ENCODE measurements at places on chromosomes 7 and 10. TPM values are rescaled to one million over a fixed set of nuclear protein-coding genes. Genes with fewer than 3 reads are reported as not detected.
A peak's percentile ranks its signal among the peaks of the same experiment; 100 is the strongest.

Gene CDHR3
- polyA plus RNA-seq = 1.7 TPM

Gene NUDCD3
- 72.0 TPM for polyA plus RNA-seq

Gene VPS41
- 46.7 TPM for polyA plus RNA-seq

Gene ABCC2
- polyA plus RNA-seq = 0.14 TPM

DNA sequence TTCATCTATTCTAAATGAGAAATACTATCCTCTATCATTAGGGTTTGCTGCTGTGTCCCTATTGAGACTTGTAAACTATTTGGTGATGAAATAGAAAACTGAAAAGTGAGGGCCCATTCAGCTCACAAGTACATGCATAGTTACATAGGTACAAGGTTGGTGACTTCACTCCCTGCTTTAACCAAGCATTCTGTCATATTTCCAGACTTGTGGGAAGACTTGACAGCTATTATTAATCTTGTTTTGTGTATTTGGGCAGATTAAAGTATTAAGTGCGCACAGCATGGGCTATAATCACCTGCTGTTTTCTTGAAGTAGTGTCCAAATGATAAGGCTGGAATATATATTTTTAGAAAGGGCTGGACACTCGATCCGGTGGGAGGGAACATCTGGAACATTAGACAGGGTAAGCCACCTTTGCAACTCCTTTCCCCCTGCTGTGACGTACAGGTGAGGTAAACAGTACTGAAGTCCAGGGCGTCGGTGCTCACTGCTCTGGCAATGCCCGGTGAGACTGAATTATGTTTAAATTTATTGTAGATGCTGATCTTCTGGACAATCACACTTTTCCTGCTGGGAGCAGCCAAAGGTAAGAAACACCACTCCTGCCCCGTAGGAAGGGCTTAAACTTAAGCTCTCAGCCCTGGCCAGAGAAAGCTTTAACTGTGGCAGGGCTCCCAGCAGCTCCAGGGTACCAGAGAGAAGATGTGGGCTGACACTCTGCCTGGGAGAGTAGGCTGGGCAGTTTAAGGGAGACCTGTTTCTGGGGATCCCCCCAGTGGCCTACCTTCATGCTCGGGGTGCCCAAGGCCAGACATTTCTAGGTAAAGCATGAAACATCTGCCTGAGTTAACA lies at the start of gene PNLIPRP1:
Gene PNLIPRP1 (plus strand): TSS at position 370 of the 855 bp plus-strand sequence. CDS start 171 bp downstream, at position 541.
- DNase-seq = no peak
- H3K36me3 ChIP-seq = no peaks in the 10 kb centered on the region
- no peaks in the 10 kb centered on the region for H3K27me3 ChIP-seq
- H3K4me1 ChIP-seq = no peaks in the 10 kb centered on the region
- H3K27ac ChIP-seq = no peak within 1 kb of the TSS

DNA sequence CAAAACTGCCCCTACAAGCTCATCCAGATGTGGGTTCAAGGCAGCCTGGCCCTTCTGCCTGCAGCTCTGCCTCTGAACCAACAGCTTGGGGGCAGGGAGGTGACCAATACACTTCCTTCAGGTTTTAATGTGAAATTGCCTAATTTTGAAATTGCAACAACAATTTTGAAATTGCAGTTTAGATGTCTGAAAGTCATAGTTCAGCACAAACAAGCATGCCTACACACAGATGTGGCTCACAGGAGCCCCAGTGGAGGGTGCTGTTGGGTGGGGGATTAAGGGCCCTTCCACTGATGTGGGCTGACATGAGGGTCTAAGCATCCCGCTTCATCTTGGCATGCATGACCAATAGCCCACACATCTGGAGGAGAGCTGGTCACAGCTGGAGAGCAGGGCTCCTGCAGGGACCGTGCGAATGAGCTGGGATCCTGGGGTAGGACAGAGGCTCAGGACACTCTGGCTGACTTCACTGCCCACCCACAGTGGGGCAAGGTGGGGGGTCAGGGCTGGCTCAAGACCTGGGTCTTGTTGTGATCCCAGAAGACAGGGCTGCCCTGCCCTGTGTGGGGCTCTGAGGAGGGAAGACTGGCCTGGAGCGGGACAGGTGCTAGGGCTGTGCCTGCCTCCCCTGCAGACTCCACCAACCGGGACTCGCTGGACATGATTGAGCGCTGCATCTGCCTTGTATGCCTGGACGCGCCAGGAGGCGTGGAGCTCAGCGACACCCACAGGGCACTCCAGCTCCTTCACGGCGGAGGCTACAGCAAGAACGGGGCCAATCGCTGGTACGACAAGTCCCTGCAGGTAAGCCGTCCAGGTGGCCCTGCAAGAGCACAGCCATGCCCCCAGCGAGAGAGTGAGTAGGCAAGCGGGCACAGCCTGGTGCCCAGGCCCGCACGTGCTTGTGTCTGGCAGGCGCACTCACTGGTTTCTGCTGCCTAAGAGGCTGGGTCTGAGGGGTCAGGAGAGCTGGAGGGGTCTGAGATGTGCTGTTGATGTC lies 32.3 kb downstream of the CHAT start:
- no peaks in the 10 kb centered on the region for H3K4me1 ChIP-seq
- H3K27ac ChIP-seq = no peak overlapping the region
- H3K36me3 ChIP-seq = no peaks in the 10 kb centered on the region
- DNase-seq = no peak
- H3K27me3 ChIP-seq = no peaks in the 10 kb centered on the region

GRCh38 chr7:3897430-3898372 lies 596.6 kb downstream of the SDK1 start:
- no peak overlapping the region for H3K4me3 ChIP-seq
- H3K27ac ChIP-seq = no peak overlapping the region
- H3K27me3 ChIP-seq = no peaks in the 10 kb centered on the region
- H3K4me1 ChIP-seq = no peaks in the 10 kb centered on the region

GRCh38 chr7:91875851-91876250 lies 4.7 kb downstream of the MTERF1 start:
- H3K27me3 ChIP-seq = no peaks in the 10 kb centered on the region
- no peak overlapping the region for H3K27ac ChIP-seq
- H3K4me1 ChIP-seq = peaks cover 16% of the 10 kb centered on the region
- H3K4me3 ChIP-seq = no peak overlapping the region
- H3K36me3 ChIP-seq = peaks cover 5% of the 10 kb centered on the region
- DNase-seq = no peak

DNA sequence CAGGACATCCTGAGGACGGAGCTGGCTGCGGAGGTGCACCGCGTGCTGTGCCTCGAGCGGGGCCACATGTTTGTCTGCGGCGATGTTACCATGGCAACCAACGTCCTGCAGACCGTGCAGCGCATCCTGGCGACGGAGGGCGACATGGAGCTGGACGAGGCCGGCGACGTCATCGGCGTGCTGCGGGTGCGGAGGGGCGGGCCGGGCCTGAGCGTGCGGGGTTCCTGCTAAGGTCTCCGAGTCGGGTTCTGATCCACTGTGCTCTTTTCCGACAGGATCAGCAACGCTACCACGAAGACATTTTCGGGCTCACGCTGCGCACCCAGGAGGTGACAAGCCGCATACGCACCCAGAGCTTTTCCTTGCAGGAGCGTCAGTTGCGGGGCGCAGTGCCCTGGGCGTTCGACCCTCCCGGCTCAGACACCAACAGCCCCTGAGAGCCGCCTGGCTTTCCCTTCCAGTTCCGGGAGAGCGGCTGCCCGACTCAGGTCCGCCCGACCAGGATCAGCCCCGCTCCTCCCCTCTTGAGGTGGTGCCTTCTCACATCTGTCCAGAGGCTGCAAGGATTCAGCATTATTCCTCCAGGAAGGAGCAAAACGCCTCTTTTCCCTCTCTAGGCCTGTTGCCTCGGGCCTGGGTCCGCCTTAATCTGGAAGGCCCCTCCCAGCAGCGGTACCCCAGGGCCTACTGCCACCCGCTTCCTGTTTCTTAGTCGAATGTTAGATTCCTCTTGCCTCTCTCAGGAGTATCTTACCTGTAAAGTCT lies 10.4 kb downstream of the ATG9B start:
- H3K4me1 ChIP-seq = peaks cover 90% of the 10 kb centered on the region
- H3K36me3 ChIP-seq = no peaks in the 10 kb centered on the region
- peak; percentile 91 for DNase-seq
- peak overlapping the region; percentile 79 for H3K27ac ChIP-seq
- peak overlapping the region; percentile 66 for H3K4me3 ChIP-seq
- no peaks in the 10 kb centered on the region for H3K27me3 ChIP-seq

DNA sequence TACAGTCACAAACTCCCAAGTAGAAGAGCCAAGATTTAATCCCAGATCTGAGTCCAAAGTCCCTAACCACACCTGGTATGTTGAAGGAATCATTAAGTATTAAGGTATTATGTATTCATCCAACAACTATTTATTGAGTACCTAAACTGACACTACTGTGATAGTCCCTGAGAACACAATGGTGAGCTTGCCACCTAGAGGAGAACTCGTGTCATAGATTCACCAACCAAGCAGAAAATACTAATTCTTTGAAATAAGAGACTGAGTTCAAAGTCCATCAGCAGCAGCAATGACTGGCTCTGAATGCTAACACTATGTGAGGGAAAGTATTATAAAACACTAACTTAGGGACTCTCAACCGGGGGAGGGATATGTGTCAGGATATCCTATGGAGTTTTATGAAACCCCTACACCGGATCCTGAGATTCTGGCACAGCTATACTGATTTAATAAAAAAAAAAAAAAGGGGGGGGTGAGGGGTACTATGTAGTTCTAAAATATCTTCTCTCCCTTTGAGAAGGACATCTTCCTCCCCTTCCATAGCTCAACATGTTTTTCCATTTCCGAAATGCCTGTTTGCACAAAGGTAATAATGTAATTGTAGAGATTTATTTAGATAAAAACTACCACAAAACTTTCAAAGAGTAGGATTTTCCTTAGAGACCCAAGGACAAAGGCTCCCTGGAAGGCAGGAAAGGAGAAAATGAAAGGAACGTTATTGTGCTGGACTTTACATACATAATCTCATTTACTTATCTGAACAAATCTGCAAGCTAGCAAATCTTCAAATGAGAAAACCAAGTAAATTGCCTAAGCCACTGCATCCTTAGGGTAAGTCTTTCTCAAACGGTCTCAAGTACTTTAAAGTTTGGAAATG lies 1.6 kb downstream of the NCOA4 start:
- H3K4me1 ChIP-seq = peaks cover 59% of the 10 kb centered on the region
- H3K27ac ChIP-seq = peak overlapping the region; percentile 86
- H3K27me3 ChIP-seq = no peaks in the 10 kb centered on the region
- peak; percentile 45 for DNase-seq
- H3K4me3 ChIP-seq = peak overlapping the region; percentile 76
- H3K36me3 ChIP-seq = no peaks in the 10 kb centered on the region

DNA sequence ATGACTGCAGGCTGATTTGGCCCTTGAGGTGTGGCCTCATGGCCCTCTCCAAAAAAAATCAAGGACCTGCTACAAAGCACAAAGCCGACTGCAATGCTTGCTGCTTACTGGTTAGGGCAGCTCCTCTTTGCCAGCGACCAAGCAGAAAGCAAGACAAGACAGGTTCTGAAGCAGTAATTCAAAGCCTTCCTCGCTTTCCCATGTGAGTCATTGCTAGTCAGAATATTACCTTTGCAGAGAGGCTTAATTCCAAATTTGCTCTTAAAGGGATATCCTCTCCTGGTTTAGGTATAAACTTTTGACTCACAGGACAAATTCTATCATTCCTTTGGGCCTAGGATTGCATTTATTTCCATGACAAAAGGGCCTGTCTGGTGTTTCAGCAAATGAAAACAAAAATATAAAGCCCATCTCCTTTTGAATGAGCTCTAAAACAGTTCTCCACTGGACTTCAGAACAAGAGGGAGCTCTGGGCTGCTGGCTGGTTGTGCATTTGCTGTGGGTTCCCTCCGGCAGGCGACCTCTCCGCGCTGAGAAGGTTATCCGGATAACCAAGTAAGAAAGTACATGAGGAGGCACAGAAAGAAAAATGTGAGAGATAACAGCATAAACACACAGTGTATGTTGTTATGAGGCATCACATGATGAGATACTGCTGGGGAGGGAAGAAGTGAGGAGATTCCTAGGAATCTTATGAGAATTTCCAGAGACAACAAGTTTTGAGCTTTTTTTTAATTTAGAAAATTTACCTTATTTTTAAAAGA lies 90.8 kb downstream of the EGFR start:
- H3K27me3 ChIP-seq = no peaks in the 10 kb centered on the region
- DNase-seq = no peak
- no peak overlapping the region for H3K27ac ChIP-seq
- H3K4me1 ChIP-seq = no peaks in the 10 kb centered on the region

DNA sequence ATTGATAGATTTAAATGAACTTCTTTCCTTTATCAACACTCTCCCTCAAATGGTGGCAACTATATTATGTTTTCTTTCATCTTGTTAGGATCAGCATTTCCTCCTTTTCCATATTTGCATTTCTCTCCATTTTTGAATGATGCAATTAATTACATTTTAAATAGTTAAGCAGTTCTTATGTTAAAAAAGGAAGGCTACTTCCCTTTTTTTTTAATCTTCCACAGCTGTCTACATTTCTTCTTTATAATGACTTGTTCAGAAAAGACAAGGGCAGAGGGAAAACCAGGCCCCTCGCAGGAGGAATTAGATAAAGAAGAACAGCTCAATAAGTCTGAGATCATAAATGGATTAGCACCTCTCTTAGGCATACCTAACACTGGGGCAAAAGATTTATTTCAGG lies 208.9 kb downstream of the ARL4A start:
- no peaks in the 10 kb centered on the region for H3K27me3 ChIP-seq
- H3K4me1 ChIP-seq = no peaks in the 10 kb centered on the region
- no peaks in the 10 kb centered on the region for H3K36me3 ChIP-seq
- no peak for DNase-seq

DNA sequence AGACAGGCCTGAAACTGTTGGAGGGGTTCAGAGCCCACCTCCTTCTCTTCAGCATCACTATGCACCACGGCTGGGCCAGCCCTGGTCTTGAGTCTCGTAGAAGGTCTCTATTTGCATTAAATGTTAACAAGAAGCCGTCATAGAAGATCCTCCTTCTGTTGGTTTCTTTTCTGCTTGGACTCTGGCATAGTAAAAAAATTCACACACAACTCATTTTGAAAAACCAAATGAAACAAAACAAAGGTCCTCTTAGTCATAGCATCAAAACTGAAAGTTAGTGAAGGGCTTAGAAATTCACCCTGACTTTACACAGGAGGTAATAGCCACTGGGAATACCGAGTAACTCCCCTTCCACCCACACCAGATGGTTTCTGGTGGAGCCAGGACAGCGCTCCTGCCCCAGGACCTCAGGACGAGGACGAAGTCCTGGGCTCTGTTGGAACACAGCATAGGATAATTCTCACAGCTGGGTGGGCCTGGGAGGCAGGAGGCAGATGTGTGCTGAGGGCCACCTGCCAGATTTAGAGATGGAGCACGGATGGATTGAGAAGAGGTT lies 248.4 kb upstream of the KLF6 start:
- no peak for DNase-seq
- H3K4me3 ChIP-seq = no peak overlapping the region
- no peaks in the 10 kb centered on the region for H3K27me3 ChIP-seq
- H3K27ac ChIP-seq = no peak overlapping the region
- no peaks in the 10 kb centered on the region for H3K36me3 ChIP-seq
- peaks cover 11% of the 10 kb centered on the region for H3K4me1 ChIP-seq

DNA sequence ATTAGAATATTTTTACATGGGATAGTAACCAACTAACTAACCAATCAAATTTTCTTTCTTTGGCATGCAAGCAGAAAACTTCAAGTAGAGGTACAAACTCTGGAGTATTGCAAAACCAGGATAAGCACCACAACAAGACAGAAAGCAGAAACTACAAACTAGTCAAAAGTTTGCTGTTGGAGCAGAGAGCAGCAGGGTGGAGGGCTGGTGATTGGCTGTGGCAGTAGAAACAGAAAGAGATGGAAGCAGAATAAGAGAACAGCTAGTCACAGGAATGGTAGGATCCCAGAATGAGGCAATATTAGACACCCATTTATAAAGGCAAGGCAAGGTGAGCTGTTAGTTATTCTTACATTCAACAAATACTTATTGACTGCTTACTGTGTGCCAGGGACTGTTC lies 6.8 kb upstream of the MACC1 start:
- H3K36me3 ChIP-seq = no peaks in the 10 kb centered on the region
- H3K27ac ChIP-seq = no peak overlapping the region
- H3K4me1 ChIP-seq = no peaks in the 10 kb centered on the region
- no peak for DNase-seq
- H3K4me3 ChIP-seq = no peak overlapping the region
- no peaks in the 10 kb centered on the region for H3K27me3 ChIP-seq

Data from CD8-positive, alpha-beta memory T cell (primary cell).